Esophagus muscularis mucosa (tissue), 4 donors: ENCODE measurements at places on chromosomes 4 and X. TPM values are rescaled to one million over a fixed set of nuclear protein-coding genes. Genes with fewer than 3 reads are reported as not detected.

GRCh38 chrX:151996347-151996746 is 21.9 kb upstream of the GABRE start:
- DNase-seq, result no peak
- no peaks in the 10 kb centered on the region for H3K4me1 ChIP-seq
- H3K27ac ChIP-seq, result no peak overlapping the region

The ERVMER34-1 gene
- 0.17 TPM for total RNA-seq

DNA sequence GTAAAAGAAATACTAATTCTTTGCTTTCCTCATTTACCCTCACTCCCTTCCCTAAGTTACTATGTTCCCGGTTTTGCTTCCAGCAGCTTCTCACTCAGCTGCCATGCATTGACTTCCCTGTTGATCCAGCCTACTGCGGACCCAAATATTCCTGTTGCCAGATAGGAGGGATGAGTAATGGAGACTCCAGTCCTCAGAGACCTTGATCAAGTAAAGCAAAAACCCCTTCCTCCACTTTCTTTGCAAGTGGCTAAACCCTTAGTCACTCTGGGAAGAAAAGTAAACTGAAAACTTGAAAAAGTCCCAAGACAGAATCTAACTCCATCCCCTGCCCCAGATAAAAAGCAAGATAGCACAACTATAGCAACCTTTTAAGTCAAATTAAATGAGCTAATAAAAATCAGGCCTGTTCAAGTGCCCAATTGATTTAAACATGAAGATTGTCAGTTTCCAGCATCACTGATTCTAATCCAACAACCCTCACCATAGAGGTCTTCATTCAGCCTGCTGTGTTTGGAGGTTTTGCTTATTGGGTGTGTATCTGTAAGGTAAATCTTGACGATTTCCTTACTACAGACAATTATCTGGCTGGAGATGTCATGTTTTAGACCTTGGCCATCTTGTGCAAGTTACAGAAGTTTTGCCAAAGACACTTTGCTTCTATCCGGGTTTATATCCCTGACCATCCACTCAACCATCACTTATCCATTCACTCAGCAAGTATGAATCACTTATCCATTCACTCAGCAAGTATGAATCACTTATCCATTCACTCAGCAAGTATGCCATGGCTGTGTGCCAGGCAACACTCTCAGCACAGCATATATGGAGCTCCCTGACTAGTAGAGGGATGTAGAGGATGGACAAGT is 17.6 kb downstream of the FGFBP1 start:
- no peak overlapping the region for H3K4me3 ChIP-seq
- peaks cover 8% of the 10 kb centered on the region for H3K4me1 ChIP-seq
- H3K27ac ChIP-seq, result no peak overlapping the region

DNA sequence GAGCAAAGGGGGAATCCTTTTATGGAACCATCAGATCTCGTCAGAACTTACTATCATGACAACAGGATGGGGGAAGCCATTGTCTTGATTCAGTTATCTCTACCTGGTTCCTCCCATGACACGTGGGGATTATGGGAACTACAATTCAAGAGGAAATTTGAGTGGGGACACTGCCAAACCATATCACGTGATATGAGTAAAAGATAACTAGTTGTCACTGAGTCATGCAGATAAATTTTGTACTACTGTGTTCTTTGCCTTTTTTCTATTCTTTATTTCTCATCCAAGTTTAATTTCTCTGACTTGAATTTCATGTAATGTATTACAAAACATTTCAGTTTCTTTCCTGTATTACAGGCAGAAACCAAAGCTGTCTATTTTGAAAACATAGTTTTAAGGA is 383.2 kb downstream of the EPHA5 start:
- no peak overlapping the region for H3K4me3 ChIP-seq
- no peaks in the 10 kb centered on the region for H3K36me3 ChIP-seq
- DNase-seq, result no peak

GRCh38 chrX:46257451-46257879 is 287.8 kb downstream of the ZNF674 start:
- H3K27me3 ChIP-seq, result no peaks in the 10 kb centered on the region
- no peak for DNase-seq
- no peaks in the 10 kb centered on the region for H3K36me3 ChIP-seq
- no peaks in the 10 kb centered on the region for H3K4me1 ChIP-seq
- H3K4me3 ChIP-seq, result no peak overlapping the region
- H3K27ac ChIP-seq, result no peak overlapping the region

The HPSE gene
- total RNA-seq, result 0.91 TPM
